ENCODE measurements at places on chromosomes 3 and 15.

DNA sequence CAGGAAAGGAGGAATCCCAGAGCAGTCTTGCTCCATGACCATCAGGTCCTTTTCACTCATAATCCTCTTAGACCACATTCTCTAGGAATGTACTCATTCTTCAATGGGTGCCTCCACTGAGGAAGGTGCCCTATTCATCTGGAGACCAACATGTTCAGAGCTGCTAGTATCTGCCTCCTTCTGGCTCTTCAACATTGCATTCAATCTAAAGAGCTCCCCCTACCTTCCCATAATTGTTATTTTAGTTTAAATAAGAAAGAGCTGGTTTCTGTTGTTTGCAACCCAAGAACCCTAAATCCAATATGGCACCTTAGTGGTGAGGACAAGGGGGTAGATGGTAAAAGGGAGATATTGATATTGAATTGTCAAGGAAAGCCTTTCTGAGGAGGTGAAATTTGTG lies 67.6 kb downstream of the SCN11A start:
- no peak for DNase-seq

- no peak for DNase-seq
Observed at GRCh38 chr3:17752876-17753631, 10.6 kb upstream of the TBC1D5 start.

DNA sequence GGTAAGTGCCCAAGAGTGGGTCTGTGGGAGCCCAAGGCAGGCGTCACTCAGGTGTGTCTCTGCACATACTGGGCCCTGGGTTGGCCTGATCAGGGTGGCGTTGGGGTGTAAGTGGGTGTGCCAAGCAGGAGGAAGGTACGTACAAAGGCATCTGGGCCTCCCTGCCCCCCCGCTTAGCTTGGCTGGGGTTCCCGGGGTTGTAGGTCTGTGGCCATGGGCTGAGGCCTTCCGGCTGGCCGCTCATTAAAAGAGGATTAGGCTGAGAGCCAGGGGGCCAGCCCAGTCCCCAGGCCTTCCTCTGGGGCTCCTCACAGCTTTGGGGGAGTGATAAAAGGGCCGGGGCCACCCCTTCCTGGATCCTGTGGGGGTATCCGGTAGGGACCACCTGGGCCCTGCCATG lies 13.3 kb downstream of the SEMA3F start:
- DNase-seq, result no peak

DNA sequence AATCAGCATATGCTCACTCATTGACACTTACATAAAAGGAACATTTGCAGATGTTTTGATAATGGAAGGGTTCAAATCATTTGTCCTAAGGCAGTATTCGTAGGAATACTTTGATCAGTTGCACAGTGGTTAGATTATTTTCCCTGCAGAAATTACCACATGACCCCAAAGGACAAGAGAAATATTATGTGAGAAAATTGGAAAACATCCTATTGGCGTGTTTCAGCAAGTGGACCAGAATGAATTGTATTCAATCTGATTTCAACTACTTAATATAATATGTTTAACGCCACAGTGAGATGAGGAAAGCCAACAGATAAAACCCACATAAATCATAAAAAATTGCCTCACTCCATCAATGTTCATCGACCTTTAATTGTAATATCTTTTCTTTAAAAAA lies 195.0 kb upstream of the MDFIC2 start:
- DNase-seq, result no peak

- DNase-seq, result no peak
Observed at GRCh38 chr3:19446687-19447086, 298.4 kb downstream of the KCNH8 start.

- no peak for DNase-seq
Observed at GRCh38 chr15:59420986-59421618, 16.9 kb upstream of the FAM81A start.

- DNase-seq, result no peak
Observed at GRCh38 chr15:28977377-28978010, 91.7 kb downstream of the APBA2 start.

- DNase-seq, result no peak
Observed at GRCh38 chr3:133928136-133928893, 32.6 kb upstream of the RAB6B start.

- DNase-seq, result no peak
Observed at GRCh38 chr3:172176061-172176770, 136.8 kb downstream of the FNDC3B start.

DNA sequence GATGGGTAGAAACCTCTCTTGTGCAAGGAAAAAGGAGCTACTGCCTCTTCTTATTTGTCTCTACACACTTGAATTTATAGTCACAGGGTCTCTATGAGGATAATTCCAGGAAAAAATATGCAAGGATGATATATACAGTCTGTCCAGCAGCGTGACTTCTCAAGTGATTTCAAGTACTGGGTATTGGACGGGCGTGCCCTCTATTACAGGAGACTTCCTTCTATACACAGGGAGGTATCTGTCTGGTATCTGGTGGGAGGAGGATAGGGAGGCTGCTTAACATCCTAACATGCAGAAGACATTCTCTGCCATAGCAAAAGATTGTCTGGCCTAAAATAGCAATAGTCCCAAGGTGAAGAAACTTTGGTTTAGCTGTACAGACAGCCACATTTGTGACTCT lies 146.1 kb downstream of the TPRG1 start:
- DNase-seq, result peak; percentile 55

DNA sequence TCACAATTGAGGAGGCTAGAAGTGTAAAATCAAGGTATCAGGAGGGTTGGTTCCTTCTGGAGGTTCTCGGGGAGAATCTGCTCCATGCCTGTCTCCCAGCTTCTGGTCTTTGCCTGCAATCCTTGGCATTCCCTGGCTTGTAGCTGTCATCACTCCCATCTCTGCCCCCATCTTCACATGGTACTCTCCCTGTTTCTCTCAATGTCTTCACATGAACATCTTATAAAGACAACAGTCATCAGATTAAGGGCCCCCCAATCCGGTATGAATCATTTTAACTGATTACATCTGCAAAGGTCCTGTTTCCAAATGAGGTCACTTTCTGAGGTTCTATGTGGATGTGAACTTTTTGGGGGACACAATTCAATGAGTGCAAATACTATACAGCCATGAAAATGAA lies 113.0 kb upstream of the GALNT15 start:
- no peak for DNase-seq

GRCh38 chr3:169297214-169297613 lies 366.3 kb downstream of the MECOM start:
- DNase-seq, result no peak

- no peak for DNase-seq
Observed at GRCh38 chr3:129460572-129460971, 20.5 kb downstream of the IFT122 start.

GRCh38 chr3:3119393-3119851 lies 7.3 kb upstream of the TRNT1 start:
- no peak for DNase-seq

DNA sequence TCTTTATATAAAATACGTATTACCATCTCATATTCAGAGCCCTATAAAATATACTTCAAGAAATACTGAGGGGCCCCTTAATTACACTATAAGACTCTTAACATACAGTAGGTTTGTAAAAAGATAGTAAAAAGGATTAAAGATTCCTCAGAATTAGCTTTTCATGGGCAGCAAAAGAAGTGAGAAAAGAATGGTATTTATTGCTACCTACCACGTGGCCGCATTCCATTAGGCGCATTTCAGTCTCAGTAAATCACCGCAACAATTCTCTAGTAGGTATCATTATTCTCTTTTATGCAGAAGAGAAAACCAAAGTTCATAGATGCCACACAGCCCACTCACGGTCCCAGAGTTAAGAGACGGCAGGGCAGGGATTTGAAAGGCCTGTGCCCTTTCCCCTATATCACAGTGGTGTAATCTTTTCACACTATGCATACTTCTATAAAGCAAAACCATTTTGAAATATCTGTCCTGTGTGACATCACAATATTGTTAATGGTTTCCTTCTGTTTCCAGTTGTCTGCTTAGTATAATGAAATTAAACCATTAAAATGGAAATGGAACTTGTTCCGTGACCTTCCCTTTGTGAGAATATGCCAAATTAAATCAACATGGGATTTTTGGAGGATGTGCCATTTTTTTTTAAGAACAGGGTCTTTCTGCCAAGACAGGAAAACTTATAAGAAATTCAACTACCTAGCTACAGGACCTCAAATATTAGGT lies 1072.2 kb downstream of the FHIT start:
- DNase-seq, result no peak

DNA sequence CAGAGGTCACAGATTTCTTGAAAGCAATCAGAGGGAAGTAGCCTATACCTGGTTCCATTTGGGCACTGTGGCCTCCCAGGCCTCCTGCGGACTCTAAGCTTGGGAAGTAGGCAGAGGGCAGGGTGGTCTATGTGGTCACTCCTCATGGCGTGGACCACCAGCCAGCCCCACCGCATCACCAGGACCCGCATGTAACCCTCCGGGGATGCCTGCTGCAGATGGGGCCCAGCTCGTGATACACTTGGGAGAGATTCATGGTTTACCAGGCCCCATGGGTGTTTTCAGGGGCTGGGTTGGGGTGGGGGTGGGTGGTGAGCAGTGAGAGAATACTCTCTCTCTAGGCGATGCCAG lies 123.7 kb downstream of the ASB7 start:
- DNase-seq, result no peak

GRCh38 chr3:79684041-79684440 lies 83.8 kb downstream of the ROBO1 start:
- no peak for DNase-seq

- no peak for DNase-seq
Observed at GRCh38 chr15:48395521-48396011, 64.3 kb downstream of the DUT start.

GRCh38 chr15:88321271-88321670 lies 64.7 kb upstream of the NTRK3 start:
- DNase-seq, result no peak

DNA sequence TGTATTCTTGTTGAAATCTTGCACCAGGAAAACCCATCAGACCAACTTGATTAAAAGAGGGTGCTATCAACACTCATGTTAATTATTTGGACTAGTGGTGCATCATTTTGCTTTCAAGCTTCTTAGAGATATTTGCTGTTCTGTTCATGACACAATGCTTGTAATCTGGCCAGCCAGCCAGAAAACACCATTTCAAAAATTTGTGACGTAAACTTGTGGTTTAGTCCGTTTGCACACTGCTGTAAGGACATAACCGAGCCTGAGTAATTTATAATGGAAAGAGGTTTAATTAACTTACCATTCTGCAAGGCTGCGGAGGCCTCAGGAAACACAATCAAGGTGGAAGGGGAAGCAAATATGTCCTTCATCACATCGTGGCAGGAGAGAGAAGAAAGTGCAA lies 374.3 kb upstream of the TGFBR2 start:
- no peak for DNase-seq

DNA sequence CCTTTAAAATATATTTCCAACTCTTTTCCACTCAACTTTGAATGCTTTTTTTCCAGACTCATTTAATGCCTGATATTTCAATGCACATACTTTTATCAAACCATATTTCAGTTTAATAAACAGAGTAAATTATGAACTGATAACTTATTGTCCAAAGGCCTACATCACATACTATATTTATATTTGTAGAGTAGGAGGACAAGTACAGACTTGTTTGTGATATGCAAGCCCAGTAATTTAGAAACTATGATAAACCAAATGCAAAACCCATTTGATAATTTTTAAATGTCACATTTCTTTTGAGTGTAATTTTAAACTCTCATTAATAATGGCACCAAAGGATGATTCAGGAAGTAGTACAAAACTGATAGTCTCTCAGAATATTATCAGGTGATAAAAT lies 3.3 kb downstream of the RFX7 start:
- no peak for DNase-seq

- DNase-seq, result no peak
Observed at GRCh38 chr15:91265416-91265940, 165.4 kb downstream of the SV2B start.

- DNase-seq, result no peak
Observed at GRCh38 chr3:40754994-40755393, 230.2 kb downstream of the ZNF621 start.

GRCh38 chr3:47825590-47825989 lies 22.7 kb downstream of the DHX30 start:
- DNase-seq, result no peak

- no peak for DNase-seq
Observed at GRCh38 chr3:49158103-49158709, 7.9 kb downstream of the CCDC71 start.

- no peak for DNase-seq
Observed at GRCh38 chr15:83753872-83754493, 100.1 kb downstream of the ADAMTSL3 start.

- DNase-seq, result no peak
Observed at GRCh38 chr3:98877132-98877531, 24.4 kb downstream of the DCBLD2 start.

DNA sequence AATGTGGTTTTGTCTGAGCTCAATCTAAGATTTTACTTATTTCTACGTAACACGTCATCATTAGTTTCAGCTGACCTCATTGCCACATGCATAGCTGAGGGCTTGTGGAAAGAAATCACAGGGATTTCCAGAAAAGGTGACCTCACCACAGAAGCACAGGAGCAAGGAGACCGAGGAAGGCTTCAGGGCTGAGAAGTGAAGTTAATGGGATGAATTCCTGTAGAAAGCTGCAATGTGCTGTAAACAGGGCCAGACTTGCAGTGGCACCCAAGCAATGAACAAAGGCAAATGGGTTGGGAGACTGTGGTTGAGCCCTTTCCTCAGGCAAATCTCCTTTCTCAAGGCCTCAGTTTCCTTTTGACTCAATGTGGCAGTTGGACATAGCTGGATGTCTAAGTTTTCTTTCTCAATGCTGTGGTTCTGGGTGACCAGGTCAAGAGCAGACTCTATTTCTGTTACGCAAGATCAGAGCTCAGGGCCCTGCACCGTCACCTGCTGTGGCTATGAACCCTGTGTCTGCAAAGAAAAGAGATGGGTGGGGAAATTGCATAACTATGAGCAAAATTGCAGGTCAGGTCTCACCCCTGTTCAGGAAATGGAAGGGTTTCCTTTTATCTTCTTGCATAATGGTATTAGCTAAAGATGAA lies 252.2 kb upstream of the TBL1XR1 start:
- DNase-seq, result no peak

DNA sequence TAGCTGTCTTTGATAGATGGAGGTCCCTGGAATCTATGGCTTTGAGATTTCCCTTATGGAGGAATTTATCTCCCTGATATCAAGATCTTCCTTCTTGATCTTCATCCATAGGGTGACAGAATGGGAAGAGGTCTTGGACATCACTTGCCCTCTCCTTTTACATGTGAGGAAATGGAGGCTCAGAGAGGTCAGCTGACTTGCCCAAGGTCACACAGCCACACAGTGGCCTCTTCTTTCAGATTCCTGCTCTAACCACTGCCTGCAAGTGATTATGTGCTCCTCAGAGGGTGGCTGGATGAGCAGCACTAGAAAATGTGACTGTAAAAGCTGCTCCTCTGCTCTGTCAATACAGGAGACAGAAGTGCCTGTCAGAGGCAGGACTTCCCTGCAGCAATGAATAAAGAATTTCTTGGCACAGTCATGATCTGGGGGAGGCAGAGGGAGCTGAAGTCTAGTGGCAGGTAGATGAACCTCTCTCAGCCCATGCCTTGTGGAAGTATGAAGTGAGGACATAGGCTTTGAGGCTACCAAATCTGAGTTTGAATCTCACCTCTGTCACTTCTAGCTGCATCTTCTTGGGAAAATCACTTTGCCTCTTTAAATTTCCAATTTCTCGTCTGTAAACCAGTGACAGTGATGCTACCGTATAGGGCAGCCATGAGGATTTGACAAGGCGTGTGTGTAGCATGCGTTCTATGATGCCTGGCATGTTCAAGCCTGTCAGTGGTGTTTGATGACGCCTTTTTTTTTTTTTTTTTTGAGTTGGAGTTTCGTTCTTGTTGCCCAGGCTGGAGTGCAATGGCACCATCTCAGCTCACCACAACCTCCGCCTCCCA lies 12.0 kb downstream of the SSUH2 start:
- no peak for DNase-seq
